Prostate gland (tissue), 2 donors: ENCODE measurements at places on chromosomes 13 and 19.
A peak's percentile ranks its signal among the peaks of the same experiment; 100 is the strongest.

DNA sequence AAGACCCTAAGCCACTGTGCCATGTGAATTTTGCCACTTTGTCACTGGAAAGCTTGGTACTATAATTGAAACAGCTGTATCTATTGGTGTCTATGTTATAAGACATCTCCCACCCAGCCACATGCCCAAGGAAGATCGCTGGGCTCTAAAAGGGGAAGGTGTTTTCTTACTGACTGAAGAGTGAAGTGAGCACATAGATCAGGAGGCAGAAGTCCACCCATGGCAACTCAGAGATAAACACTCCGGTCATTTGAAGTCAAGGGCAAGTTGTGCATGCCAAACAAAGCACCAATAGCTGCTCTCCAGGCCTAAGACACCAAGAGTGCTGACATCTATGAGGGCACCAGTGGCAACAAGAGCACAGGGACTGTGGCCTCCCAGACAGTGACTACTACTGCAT, 153.8 kb downstream of the KCTD12 start:
- DNase-seq, result no peak

GRCh38 chr19:10295847-10296591, 6.3 kb downstream of the ICAM5 start:
- DNase-seq, result no peak

- no peak for DNase-seq
Measured at GRCh38 chr13:20715330-20715712, 11.8 kb downstream of the IL17D start.

DNA sequence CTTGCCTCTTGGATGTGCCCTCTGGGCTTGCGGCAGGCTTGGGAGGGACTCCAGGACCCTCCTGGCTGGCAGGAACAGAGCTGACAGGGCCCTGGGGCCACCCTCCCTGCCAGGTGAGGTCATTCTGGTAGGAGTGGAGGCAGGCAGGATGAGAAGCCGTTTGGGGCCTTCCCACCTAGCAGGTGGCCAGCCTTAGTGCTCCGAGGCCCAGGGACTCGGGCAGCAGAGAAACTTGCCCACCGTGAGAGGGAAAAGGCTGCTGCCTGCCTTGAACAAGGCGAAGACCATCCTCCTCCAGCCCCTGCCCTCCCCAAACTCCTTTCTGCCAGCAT, 8.5 kb downstream of the RFX1 start:
- DNase-seq, result no peak

- DNase-seq, result no peak
Measured at GRCh38 chr13:27969082-27969865, at the start of gene CDX2. CDX2 (minus strand) TSS chr13:27969315; CDS start chr13:27969006, 309 bp downstream.

- no peak for DNase-seq
Measured at GRCh38 chr19:49475191-49475917, 1.3 kb downstream of the FLT3LG start.

DNA sequence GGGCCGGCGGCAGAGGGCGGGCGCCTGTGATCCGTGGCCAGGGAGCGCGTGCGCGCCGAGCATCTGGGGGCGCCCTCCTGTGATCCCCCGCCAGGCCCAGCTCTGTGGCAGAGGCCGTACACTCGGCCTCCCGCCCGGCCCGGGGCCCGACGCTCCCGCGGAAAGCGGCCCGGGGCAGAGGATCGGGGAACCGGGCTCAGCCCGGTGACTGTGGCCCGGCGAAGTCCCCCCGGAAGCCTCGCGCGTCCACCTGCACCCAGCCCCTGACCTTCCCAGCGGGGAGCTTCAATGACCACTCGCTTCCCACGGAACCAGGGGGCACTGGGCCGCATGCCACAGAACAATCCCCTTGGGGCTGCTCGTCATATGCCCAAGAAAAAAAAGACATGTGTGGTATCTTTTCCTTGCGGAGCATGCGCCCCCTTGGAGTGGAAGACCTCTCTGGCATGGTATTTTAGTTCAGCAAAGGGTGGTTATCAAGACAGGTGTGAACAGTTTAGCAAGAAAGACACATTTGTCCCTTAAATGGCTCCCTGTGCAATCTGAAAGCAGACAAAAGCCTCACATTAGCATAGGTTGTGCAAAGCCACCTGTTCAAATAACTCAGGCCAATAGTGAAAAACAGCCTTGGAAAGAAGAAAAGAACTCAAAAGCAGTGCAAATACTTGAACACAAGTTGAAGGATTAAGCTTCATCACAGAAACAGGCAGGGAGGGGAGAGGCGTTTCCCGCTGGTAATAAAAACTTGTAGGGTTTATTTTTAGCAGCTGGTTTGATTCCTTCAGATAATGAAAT, 290.9 kb upstream of the SOX21 start:
- DNase-seq, result no peak

GRCh38 chr13:110872034-110872767, 42.7 kb downstream of the ANKRD10 start:
- no peak for DNase-seq

GRCh38 chr19:35008891-35009341, 8.8 kb downstream of the GRAMD1A start:
- DNase-seq, result no peak

GRCh38 chr19:46721269-46722003, 4.5 kb upstream of the PRKD2 start:
- DNase-seq, result no peak

DNA sequence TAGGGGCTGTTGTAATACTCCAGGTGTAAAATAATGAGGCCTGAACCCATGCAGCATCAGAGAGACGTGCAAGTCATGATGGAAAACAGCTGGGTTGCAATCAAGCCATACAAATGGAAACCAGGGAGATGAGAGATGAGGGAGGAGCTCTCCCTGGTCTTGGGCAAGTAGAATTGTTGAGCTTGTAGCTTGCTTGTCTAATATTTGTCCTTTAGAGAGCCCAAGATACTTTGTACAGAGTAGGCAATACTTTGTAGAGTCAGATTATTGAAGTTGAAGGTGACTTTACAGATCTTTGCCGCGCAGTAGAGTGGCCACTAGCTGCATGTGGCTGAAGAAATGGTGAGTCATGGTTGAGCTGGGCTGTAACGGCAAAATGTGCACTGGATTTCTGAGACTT, 8.3 kb downstream of the ATP8A2 start:
- DNase-seq, result no peak

DNA sequence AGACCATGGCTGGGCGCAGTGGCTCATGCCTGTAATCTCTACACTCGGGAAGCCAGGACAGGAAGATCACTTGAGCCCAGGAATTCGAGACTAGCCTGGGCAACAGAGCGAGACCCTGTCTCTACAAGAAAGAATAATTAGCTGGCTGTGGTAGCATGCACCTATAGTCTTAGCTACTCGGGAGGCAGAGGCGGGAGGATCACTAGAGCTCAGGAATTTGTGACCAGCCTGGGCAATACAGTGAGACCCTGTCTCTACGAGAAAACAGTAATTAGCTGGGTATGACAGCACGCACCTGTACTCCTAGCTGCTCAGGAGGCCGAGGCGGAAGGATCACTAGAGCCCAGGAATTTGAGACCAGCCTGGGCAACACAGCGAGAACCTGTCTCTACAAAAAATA, 7.4 kb downstream of the DNMT1 start:
- no peak for DNase-seq

GRCh38 chr19:33778089-33778791, 18.4 kb upstream of the KCTD15 start:
- peak; percentile 63 for DNase-seq

- no peak for DNase-seq
Measured at GRCh38 chr13:20828539-20829364, 55.0 kb upstream of the EEF1AKMT1 start.

GRCh38 chr19:35845215-35846037, 6.9 kb downstream of the NPHS1 start:
- no peak for DNase-seq

- no peak for DNase-seq
Measured at GRCh38 chr19:44726465-44726864, 22.0 kb upstream of the BCL3 start.

- DNase-seq, result no peak
Measured at GRCh38 chr13:26325876-26326275, 71.9 kb downstream of the CDK8 start.

DNA sequence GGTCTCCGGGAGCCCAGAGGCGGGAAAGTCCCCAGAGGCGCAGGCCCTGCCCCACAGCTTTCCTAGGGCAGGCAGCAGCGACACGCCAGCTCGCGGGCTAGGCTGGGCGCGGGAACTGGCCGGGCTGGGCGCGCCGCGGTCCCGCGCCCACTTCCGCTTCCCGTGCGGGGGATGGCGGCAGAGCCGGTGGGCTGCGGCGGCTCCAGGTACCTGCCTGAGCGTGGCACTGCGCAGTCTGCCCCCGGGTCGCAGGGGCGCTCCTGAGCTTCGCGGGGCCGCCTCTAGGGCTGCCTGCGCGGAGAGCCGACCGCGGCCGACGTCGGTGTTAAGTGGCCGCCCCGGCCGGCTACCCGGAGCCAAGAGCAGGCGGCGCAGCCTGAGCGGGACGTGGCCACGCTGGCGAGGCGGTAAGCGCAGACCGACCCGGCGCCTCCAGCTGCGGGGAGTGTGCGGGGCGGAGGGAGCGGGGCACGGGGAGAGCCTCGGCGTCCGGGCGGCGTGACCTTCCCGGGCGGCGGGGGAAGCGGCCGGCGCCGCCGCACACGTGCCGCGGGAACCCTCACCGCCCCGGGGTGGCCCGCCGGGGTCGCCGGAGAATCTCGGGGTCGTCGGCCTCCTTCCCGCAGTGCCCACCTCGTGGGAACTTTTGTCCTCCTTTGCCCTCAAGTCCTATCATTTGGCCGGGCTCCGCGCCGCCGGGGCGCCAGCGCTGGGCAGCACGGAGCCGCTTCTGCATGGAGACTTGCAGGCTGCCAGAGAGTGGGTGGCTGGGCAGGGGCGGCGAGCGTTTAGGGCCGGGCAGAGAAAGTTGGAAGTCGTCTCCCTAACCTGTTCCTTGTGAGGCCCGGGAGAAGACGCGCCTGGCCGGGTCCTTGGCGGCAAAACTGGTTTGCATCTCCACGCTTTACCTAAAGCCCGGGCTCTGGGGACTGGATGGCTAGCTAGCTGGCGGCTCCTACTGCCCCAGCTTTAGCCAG, 31.4 kb upstream of the MPHOSPH8 start:
- DNase-seq, result no peak

DNA sequence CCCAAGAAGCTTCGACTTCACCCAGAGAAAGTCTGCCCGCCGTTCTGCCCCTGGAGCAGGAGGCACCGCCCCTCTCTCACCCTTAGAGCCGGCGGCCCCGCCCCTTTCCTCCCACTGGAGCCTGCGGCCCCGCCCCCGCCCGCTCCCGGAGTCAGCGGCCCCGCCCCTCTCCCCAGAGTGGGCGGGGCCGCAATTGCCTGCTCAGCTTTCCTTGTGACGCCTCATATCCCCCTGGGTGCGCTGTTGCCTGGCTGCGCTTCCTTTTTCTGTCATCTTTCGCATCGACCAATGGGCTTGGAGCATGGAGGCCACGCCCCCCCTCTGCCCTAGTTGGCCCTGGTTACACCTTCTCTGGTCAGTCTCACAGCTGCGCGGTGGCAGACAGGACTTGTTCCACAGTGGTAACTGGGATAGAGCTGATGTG, 38.2 kb upstream of the ZNF492 start:
- DNase-seq, result no peak

GRCh38 chr19:57037556-57037955, 82.2 kb upstream of the USP29 start:
- no peak for DNase-seq

DNA sequence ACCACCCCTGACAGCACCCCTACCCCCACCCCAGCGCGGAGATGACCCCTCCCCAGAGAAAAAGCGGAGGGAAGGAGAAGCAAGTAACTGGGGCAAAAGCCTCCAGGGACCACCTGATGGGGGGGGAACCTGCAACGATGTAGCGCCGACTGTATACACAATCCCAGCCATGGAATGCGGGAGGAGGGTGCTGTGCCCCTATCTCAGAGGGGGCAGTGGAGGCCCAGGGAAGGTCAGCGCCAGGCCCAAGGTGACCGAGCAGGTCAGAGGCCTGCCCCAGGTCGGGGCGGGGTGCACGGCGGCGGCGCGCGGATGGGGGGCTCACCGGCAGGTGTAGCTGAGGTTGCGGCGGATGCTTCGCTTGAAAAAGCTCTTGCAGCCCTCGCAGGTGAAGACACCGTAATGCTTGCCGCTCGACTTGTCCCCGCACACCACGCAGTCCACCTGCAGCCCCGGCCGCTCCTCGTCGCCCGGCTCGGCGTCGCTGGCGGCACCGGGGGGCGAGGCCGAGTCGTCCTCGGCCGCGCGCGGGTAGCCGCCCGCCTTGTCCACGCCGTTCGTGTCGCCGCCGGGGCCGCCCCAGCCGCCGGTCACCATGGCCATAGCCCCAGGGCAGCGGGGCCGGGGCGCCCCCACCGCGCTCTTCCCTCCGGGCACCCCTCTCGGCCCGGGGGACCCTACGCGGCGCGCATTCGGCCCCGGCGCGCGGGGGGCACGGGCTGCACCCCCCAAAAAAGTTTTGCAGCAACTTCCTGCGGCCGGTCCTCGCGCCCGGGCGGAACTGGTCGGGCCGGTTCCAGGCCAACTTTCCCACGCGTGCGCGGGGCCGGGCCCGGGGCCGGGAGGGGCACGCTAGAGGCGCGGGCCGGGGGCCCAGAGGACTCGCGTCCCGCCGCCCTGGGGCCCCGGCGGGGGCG, 843 bp downstream of the NR2F6 start:
- peak; percentile 54 for DNase-seq

GRCh38 chr19:33392341-33393285, 19.1 kb downstream of the CEBPG start:
- no peak for DNase-seq

GRCh38 chr19:9885077-9885552, 50.0 kb downstream of the PIN1 start:
- no peak for DNase-seq

DNA sequence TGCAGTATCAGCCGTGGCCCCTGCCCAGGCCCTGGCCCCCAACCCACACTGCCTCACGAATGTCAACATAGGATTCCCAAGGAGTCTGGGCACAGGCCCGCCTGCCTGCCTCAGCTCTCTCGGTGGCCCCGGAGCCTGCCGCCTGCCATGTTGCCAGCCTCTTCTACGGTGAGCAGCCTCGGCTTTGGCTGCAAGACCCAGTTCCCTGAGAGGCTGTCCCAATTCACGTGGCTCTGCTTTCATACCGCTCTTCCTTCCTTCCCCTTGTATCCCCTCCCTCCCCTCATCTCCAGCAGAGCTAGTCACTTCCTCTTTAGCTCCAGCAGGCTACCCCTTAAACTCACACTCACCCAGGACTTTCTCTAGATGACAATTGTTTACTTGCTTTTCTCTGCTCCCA, 42.7 kb downstream of the SERP2 start:
- DNase-seq, result no peak

- DNase-seq, result no peak
Measured at GRCh38 chr19:815775-816499, 5.8 kb downstream of the PLPPR3 start.

- no peak for DNase-seq
Measured at GRCh38 chr13:29893438-29893837, 43.0 kb upstream of the UBL3 start.

DNA sequence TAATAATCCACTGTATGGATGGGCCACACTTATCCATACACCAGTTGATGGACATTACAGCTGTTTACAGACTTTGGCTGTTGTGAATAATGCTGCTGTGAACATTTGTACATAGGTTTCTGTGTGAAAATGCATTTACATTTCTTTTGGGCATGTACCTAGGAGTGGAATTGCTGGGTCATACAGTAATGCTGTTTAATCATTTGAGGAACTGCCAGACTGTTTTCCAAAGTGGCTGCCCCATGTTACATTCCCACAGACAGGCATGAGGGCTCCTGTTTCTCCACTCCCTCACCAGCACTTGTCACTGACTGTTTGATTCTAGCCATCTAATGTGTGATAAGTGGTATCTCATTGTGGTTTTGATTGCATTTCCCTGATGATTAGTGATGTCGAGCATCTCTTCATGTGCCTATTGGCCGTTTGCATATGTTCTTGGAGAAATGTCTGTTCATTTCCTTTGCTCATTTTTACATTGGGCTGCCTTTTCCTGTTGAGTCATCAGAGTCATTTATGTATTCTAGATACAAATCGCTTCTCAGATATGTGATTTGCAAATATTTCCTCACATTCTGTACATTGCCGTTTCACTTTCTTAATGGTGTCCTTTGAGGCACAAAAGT, 12.8 kb downstream of the TMEM255B start:
- no peak for DNase-seq
